ENCODE measurements at places on chromosomes 7 and 10. TPM values are rescaled to one million over a fixed set of nuclear protein-coding genes. Genes with fewer than 3 reads are reported as not detected.
A peak's percentile ranks its signal among the peaks of the same experiment; 100 is the strongest.

- no peak overlapping the region for H3K27ac ChIP-seq
- no peak overlapping the region for H3K4me3 ChIP-seq
- H3K27me3 ChIP-seq, result no peaks in the 10 kb centered on the region
- H3K4me1 ChIP-seq, result no peaks in the 10 kb centered on the region
Observed at GRCh38 chr7:149809215-149809614, 29.0 kb upstream of the ZNF862 start.

GRCh38 chr10:1550291-1550595, 187.1 kb downstream of the ADARB2 start:
- H3K27ac ChIP-seq, result peak overlapping the region; percentile 17
- no peaks in the 10 kb centered on the region for H3K27me3 ChIP-seq
- no peaks in the 10 kb centered on the region for H3K36me3 ChIP-seq
- H3K4me1 ChIP-seq, result peaks cover 20% of the 10 kb centered on the region

The CUZD1 gene
- 2.1 TPM for total RNA-seq

The SORCS1 gene
- total RNA-seq, result not detected

Data from activated CD4-positive, alpha-beta memory T cell treated with anti-CD3 and anti-CD28 coated beads, Interleukin-2, amount 10 ng/mL, durations not matched to agents 7 days and 5 days (primary cell).